Lower lobe of right lung (tissue), 2 donors: ENCODE measurements at places on chromosomes 3 and 15. TPM values are rescaled to one million over a fixed set of nuclear protein-coding genes. Genes with fewer than 3 reads are reported as not detected.

GRCh38 chr3:71568207-71568606 is 15.3 kb downstream of the FOXP1 start:
- H3K27ac ChIP-seq = no peak overlapping the region
- H3K4me3 ChIP-seq = no peak overlapping the region
- DNase-seq = no peak
- no peaks in the 10 kb centered on the region for H3K27me3 ChIP-seq

DNA sequence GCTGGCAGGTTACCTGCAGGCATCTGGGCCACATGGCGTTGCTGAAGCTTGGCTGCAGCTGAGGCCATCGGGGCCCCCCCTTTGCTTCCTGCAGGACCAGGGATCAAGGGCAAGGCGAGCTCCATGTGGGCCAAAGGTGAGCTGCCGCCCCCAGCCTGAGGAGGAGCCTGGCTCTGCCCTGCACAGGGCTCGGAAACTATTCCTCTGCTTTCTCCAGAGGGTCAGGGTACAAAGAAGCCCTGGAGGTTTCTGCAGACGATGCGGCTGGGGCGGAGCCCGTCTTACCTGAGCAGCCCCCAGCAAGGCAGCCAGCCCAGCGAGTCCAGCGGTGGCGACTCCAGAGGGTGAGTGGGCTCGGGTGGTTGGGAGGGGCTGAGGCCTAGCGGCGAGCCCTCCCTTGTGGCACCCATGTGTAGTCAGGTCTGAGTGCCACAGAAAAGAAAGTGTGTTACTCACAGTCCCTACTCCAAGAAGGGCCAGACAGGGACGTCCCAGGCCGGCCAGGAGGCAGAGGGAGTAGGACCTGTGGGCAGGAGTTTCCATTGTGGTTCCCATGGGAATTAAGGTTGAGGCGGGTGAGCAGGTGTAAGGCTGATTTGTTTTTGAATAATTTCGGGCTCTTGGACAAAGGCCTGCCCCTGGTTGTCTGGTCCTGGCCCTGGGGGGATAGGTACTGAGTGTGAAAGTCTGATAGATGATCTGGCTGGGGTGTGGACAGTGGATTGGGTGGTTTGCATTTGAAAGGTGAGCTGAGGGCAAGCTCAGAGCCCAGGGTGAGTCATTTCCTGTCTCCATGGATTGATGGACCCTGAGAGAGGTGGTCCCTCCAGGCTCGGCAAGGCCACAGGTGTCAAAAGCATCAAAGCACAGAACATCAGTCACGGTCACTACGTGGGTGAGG is 25.4 kb downstream of the CFAP100 start:
- peaks cover 36% of the 10 kb centered on the region for H3K27me3 ChIP-seq
- DNase-seq = no peak
- H3K36me3 ChIP-seq = no peaks in the 10 kb centered on the region
- H3K4me3 ChIP-seq = no peak overlapping the region
- no peak overlapping the region for H3K27ac ChIP-seq
- no peaks in the 10 kb centered on the region for H3K4me1 ChIP-seq

GRCh38 chr3:87367736-87368135 is 91.4 kb upstream of the POU1F1 start:
- H3K27ac ChIP-seq = no peak overlapping the region
- no peak for DNase-seq
- no peaks in the 10 kb centered on the region for H3K4me1 ChIP-seq
- no peak overlapping the region for H3K4me3 ChIP-seq
- H3K36me3 ChIP-seq = no peaks in the 10 kb centered on the region
- no peaks in the 10 kb centered on the region for H3K27me3 ChIP-seq

DNA sequence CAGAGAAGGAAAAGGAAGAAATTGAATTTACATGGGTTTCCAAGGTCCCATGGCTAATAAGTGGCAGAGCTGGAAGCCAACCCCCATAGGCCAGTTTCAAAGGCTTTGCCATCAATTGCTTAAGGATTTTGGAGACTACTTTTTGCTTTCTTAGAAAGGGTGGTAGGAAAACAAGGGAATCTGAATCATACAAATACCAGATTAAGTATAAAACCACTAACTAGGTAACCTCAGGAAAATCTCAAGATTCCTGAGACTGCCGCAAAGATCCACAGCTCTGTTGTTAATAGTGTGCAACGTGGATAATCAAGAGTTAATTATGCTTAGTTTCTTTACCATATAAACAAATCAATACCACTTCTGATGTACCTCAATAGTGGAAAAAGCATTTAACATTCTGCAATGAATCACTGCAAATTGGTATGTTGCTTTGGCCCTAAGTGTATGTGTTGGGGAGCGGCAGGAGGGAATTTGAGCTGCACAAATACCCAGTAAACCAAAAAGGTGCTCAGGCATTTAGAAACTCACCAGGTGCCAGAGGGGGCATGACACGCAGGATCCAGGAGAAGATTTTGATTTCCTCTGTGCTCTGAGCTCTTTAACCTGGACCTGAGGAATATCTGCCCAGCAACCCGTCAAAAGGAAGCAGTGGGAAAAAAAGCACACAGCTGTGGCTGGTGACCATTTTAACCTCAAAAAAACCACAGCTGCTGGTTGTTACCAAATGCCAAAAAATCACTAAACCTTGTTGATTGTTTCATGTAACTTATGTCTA is 22.0 kb downstream of the AADAC start:
- no peak overlapping the region for H3K4me3 ChIP-seq
- peaks cover 16% of the 10 kb centered on the region for H3K4me1 ChIP-seq
- no peaks in the 10 kb centered on the region for H3K36me3 ChIP-seq
- no peak for DNase-seq

DNA sequence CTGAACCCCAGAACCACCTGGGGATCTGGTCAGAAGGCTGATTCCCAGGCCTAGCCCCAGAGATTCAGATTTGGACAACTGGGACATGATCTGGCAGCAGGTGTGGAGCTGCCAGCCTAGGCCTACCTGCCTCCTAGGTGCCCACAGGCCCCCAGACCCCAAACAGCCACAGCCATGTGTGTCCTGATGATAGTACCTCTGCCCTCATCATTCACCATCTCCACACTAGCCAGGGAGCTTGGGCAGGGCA is 34.7 kb downstream of the HMCES start:
- no peak for DNase-seq
- H3K36me3 ChIP-seq = no peaks in the 10 kb centered on the region
- no peaks in the 10 kb centered on the region for H3K27me3 ChIP-seq
- no peak overlapping the region for H3K4me3 ChIP-seq
- H3K4me1 ChIP-seq = peaks cover 35% of the 10 kb centered on the region

GRCh38 chr3:148903941-148904340 is 38.8 kb downstream of the CPA3 start:
- no peaks in the 10 kb centered on the region for H3K4me1 ChIP-seq
- H3K27me3 ChIP-seq = no peaks in the 10 kb centered on the region
- H3K4me3 ChIP-seq = no peak overlapping the region
- H3K27ac ChIP-seq = no peak overlapping the region
- no peaks in the 10 kb centered on the region for H3K36me3 ChIP-seq
- DNase-seq = no peak

GRCh38 chr3:105606016-105606415 is 239.3 kb downstream of the ALCAM start:
- no peaks in the 10 kb centered on the region for H3K4me1 ChIP-seq
- DNase-seq = no peak
- H3K4me3 ChIP-seq = no peak overlapping the region
- H3K27ac ChIP-seq = no peak overlapping the region
- H3K27me3 ChIP-seq = no peaks in the 10 kb centered on the region

DNA sequence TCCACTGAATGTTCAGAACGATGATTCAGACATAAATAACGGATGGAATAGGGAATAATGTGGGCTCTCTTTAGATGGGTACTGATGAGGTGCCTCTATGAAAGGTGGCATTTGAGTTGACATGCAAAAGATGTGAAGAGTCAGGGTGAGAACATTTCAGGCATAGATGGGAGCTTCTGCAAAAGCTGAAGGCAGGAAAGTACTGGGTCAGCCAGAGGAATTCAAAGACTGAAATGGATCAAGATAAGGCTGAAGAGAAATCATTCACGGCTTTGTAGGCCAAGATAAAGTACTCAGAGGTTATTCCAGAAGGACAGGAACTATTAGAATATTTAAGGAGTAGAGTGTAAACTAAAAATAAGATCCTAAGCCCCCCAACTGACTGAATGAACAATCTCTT is 189.6 kb upstream of the MCTP2 start:
- no peaks in the 10 kb centered on the region for H3K36me3 ChIP-seq
- H3K4me3 ChIP-seq = no peak overlapping the region
- H3K27ac ChIP-seq = no peak overlapping the region
- no peaks in the 10 kb centered on the region for H3K27me3 ChIP-seq

- no peak overlapping the region for H3K4me3 ChIP-seq
- no peaks in the 10 kb centered on the region for H3K4me1 ChIP-seq
- H3K27ac ChIP-seq = no peak overlapping the region
- H3K36me3 ChIP-seq = peaks cover 55% of the 10 kb centered on the region
- H3K27me3 ChIP-seq = no peaks in the 10 kb centered on the region
Observed at GRCh38 chr3:130934442-130935089, 40.7 kb downstream of the ATP2C1 start.

- H3K4me1 ChIP-seq = no peaks in the 10 kb centered on the region
- no peak overlapping the region for H3K27ac ChIP-seq
- no peak for DNase-seq
Observed at GRCh38 chr15:81080996-81081395, 53.1 kb upstream of the CFAP161 start.

GRCh38 chr3:108221393-108221792 is 831 bp downstream of the IFT57 start:
- H3K27ac ChIP-seq = peak overlapping the region; percentile 94
- no peak for DNase-seq
- no peaks in the 10 kb centered on the region for H3K27me3 ChIP-seq
- peaks cover 49% of the 10 kb centered on the region for H3K4me1 ChIP-seq
- H3K4me3 ChIP-seq = peak overlapping the region; percentile 89

DNA sequence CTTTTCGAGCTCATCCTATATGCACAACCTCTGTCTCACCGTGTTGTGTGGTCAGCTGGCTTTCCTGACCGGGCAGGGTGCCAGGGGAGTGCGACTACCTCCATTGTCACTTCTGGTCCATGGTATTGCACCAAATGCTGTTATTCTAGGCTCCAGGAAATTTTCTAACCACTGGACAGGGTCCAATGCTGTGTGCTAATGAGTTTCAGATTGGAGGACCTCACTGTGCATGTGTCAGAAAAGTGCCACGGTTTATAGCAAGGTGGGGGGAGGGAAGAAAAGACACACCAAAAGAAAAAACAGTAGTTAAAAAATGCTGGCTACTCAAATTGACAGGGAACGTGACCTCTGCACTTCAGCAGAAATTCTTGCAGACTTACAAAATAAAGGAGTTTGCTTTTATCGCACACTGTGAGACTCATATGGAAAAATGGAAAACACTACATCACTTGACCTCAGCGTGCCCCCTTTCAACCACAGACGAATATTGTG is 480.1 kb downstream of the FOXP1 start:
- H3K4me1 ChIP-seq = peaks cover 66% of the 10 kb centered on the region
- H3K36me3 ChIP-seq = no peaks in the 10 kb centered on the region
- no peaks in the 10 kb centered on the region for H3K27me3 ChIP-seq
- H3K4me3 ChIP-seq = no peak overlapping the region

- no peaks in the 10 kb centered on the region for H3K27me3 ChIP-seq
- no peak overlapping the region for H3K4me3 ChIP-seq
- H3K36me3 ChIP-seq = no peaks in the 10 kb centered on the region
- no peak for DNase-seq
Observed at GRCh38 chr3:53547327-53547726, 52.9 kb downstream of the CACNA1D start.

GRCh38 chr15:85333132-85333831 is 47.1 kb upstream of the AKAP13 start:
- H3K4me1 ChIP-seq = peaks cover 42% of the 10 kb centered on the region
- H3K4me3 ChIP-seq = no peak overlapping the region
- no peak overlapping the region for H3K27ac ChIP-seq
- DNase-seq = no peak
- no peaks in the 10 kb centered on the region for H3K36me3 ChIP-seq

GRCh38 chr3:82875401-82875800 is 1114.0 kb upstream of the GBE1 start:
- H3K4me3 ChIP-seq = no peak overlapping the region
- H3K36me3 ChIP-seq = no peaks in the 10 kb centered on the region
- H3K27me3 ChIP-seq = no peaks in the 10 kb centered on the region
- H3K4me1 ChIP-seq = no peaks in the 10 kb centered on the region
- DNase-seq = no peak
- no peak overlapping the region for H3K27ac ChIP-seq

DNA sequence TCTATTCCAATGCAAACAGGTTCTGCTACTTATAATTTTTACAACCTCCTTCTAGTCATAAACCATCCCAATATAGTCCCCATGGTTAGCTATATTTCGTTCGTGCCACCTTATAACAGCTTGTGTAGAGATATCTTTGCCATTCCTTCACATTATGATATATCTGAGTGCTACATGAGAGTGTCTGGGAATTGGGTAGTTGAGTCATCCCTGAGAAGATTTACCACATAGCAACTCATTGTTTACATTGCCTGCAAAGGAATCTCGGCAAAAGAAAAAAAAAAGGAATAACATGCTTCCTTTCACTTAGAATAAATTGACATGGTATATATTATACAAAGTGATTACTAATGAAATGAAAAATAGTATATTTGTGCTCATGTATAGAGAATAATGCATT is 86.0 kb upstream of the VGLL3 start:
- no peak overlapping the region for H3K27ac ChIP-seq
- no peak for DNase-seq
- H3K36me3 ChIP-seq = no peaks in the 10 kb centered on the region
- H3K4me1 ChIP-seq = no peaks in the 10 kb centered on the region
- no peak overlapping the region for H3K4me3 ChIP-seq
- no peaks in the 10 kb centered on the region for H3K27me3 ChIP-seq

GRCh38 chr15:46708226-46708625 is 1009.1 kb upstream of the SEMA6D start:
- H3K27me3 ChIP-seq = no peaks in the 10 kb centered on the region
- H3K4me3 ChIP-seq = no peak overlapping the region
- no peaks in the 10 kb centered on the region for H3K36me3 ChIP-seq
- no peaks in the 10 kb centered on the region for H3K4me1 ChIP-seq
- DNase-seq = no peak

DNA sequence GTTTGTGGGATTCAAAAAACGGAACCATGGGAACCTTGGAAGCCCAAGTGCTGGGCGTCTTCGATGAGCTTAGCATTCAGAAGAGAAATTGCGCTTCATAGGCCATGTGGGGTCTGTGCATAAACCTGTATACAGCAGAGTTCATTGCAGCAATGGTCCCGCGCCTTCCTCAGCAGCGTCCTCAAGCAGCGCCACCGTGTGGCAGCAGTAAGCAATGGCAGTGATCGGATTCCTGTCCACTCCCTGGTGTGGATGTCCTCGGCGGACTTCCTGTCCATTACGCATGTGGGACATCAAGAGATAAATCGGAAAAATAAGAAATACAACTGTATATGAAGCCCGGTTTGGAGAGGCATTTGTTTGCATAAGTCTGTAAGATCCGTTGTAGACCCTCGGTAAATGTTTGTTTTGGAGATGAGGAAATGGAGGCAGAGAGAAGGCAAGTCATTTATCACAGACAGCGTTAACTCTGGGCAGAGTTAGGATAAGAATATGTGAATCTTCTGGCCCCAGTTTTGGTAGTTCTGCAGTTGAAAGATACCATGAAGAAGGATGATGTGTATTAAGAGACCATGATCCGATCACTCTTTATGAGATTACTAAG is 57.7 kb downstream of the CNTN4 start:
- H3K4me3 ChIP-seq = no peak overlapping the region
- H3K27me3 ChIP-seq = no peaks in the 10 kb centered on the region

- no peak for DNase-seq
- H3K27ac ChIP-seq = no peak overlapping the region
- no peaks in the 10 kb centered on the region for H3K36me3 ChIP-seq
- no peak overlapping the region for H3K4me3 ChIP-seq
Observed at GRCh38 chr3:95612611-95613010, 1201.8 kb upstream of the EPHA6 start.

- H3K36me3 ChIP-seq = no peaks in the 10 kb centered on the region
- no peaks in the 10 kb centered on the region for H3K27me3 ChIP-seq
- no peak overlapping the region for H3K4me3 ChIP-seq
- H3K27ac ChIP-seq = peak overlapping the region; percentile 46
Observed at GRCh38 chr3:190533511-190534281, 19.8 kb downstream of the IL1RAP start.

Gene DAG1
- 71.5 TPM for total RNA-seq

Gene CACNA1D
- 33.6 TPM for total RNA-seq

Gene ZMYND10
- 32.8 TPM for total RNA-seq
